ENCODE measurements at places on chromosomes 13 and 19.
A peak's percentile ranks its signal among the peaks of the same experiment; 100 is the strongest.

- DNase-seq, result no peak
Measured at GRCh38 chr13:42660333-42660965, 86.5 kb downstream of the TNFSF11 start.

GRCh38 chr13:103039183-103039582 is 27.0 kb downstream of the SLC10A2 start:
- DNase-seq, result no peak

DNA sequence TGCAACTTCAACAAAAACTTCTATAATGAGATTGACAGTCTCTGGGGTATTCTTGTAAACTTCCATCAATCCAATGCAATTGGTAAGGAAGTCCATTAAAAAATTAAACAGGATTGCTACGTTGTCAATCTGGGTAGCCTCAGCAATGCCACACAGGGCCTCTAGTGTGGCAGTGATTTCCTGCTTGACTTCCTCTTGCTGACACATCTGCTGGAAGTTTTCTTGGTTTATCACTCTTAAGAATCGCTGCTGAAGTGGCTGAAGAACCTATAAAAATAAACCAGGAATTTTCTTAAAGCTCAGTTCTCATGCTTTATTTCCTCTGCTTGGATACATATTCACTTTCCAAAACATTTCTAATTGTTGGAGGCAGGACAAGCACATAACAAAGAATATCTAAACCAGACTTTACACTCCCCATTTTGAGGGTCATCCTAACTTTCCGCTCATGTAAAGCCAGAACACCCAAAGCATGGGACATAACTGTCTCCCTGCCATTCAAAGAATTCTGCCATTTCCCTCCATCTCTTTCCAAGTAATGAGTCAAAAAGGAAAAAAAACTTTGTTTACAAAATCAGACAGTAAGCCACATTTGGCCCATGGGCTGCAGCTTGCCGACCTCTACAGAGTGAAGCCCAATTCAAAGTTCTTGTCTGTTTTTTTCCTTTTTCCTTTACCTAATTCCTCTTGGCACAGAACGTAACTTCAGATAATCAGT is 23.2 kb upstream of the EEF1AKMT1 start:
- DNase-seq, result no peak

- peak; percentile 27 for DNase-seq
Measured at GRCh38 chr19:43618921-43619261, 538 bp downstream of the ZNF428 start.

- no peak for DNase-seq
Measured at GRCh38 chr13:43959291-43959690, 79.6 kb downstream of the LACC1 start.

- DNase-seq, result no peak
Measured at GRCh38 chr13:87536499-87536898, 134.7 kb upstream of the SLITRK5 start.

- DNase-seq, result no peak
Measured at GRCh38 chr13:31773538-31773937, 34.2 kb downstream of the RXFP2 start.

- no peak for DNase-seq
Measured at GRCh38 chr13:49374585-49375290, 69.1 kb downstream of the CAB39L start.

Measured in CD4-positive, alpha-beta T cell treated with Interleukin-15 for 4 hours (primary cell).